ENCODE measurements at places on chromosomes 11 and 22.

- DNase-seq: no peak
These were observed 1166.5 kb downstream of the LRRC4C start for GRCh38 chr11:40292721-40293508.

GRCh38 chr11:130710497-130711012 is 205.7 kb downstream of the SNX19 start:
- no peak for DNase-seq

DNA sequence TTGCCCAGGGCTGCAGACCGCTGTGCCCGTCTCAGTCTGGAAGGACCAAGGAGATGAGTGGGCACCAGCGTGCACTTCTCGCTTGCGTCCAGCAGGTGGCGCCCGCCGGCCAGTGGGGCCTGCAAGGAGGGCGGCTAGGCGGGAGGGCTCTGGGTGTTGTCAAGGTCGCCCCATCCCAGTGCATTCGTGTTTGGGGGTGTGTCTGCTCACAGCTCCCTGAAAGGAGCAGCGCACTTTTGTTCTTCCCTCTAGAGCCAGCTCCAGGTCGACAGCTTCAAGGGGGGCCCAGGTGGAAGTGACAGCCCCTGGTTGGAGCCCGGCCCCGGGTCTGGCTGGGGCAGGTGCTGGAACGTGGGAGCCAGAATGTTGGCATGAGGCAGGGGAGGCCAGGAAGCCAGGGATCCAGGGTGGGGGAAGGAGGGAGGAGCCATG is 23.4 kb upstream of the MPPED1 start:
- DNase-seq: peak; percentile 77

DNA sequence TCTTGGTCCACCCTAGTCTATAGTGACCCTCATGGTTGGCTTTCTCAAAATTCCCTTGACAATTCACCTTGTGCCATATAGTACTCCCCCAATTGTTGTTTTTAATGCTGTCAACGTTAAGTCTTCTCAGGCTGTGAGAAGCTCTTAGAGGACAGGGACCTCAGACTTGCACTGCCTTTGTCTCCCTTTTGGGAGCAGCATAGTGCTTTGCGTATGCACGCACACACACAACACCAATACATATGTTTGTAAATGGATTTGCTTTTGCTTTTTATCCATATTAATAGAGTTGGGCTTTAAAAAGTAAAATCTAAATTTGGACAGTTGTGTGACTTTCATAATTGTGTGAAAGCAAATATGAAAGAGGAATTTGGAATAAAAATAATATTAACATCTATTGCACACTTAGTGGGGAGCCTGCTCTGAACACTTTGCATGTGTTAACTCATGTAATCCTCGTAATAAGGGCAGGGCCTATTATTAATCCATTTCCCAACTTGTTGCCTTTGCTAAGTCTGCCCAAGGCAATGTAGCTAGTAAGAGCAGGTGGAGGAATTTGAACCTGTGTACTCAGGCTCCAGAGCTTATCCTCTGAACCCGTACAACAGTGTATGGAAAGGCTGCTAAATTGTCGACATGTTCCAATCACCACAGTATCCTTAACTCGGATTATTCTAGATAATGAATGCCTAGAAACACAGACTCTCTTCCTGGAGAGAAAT is 257.7 kb upstream of the NARS2 start:
- DNase-seq: no peak

DNA sequence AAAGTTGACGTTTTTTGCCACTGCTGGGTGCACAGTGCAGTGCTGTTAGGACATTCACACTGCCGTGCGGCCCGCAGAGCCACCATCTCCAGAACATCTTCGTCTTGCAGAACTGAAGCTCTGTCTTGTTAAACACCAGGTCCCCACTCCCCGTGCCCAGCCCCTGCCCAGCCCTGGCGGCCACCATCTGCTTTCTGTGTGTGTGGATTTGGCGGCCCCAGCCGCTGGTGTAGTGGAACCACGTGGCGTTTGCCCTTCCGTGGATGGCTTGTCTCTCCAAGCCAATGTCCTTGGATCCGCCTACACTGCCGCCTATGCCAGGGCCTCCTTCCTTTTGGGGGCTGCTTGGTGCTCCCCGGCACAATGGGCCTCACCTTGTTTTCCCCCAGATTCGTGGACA is 8.2 kb upstream of the MUC5AC start:
- no peak for DNase-seq

GRCh38 chr11:92907671-92908070 is 61.8 kb upstream of the MTNR1B start:
- no peak for DNase-seq

DNA sequence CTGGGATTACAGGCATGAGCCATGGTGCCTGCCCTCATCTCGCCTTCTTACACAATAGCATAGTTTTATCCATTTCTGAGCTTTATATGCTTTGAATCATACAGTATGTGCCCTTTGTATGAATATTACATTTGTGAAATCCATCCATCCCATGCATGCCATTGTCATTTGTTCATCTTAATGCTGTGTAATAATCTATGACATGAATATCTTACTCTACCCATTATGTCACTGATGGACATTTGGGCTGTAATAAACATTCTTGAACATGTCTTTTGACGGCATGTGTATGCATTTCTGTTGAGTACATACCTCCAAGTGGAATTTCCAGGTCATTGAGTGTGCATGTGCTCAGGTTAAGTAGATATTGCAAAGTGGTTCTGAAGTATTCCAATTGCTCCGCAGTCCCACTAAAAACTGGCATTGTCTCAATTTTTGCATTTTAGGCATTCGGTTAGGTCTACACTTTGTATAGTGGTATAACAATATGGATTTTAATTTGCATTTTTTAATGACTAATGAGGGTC is 339.3 kb upstream of the SYN3 start:
- DNase-seq: no peak

DNA sequence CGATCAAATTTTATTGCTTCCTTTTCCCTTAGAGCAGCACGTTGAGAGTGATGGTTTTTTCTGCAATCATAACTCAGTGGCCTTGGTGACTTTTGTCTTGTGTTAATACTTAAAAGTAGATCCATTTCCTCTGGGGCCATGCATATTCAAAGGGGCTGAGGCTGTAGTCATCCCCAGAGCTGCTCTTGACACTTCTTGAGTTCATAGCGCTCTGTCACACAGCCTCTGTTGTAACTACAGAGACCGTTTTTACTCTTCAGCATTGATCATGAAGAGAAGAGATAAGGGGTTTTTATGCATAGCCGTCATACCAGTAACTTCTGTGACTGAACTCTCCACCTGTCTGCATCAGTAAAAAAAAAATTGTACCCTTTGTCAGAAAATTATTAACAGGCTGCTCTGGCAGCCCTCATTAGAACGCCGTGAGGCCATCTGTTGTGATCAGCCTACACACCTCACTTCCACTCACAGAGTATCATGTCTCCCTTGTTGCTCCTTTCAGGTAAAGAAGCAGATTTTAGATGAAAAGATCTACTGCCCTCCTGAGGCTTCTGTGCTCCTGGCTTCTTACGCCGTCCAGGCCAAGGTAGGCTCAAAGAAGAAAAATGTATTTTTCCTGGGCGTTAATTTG is 38.4 kb downstream of the NF2 start:
- DNase-seq: peak; percentile 21

DNA sequence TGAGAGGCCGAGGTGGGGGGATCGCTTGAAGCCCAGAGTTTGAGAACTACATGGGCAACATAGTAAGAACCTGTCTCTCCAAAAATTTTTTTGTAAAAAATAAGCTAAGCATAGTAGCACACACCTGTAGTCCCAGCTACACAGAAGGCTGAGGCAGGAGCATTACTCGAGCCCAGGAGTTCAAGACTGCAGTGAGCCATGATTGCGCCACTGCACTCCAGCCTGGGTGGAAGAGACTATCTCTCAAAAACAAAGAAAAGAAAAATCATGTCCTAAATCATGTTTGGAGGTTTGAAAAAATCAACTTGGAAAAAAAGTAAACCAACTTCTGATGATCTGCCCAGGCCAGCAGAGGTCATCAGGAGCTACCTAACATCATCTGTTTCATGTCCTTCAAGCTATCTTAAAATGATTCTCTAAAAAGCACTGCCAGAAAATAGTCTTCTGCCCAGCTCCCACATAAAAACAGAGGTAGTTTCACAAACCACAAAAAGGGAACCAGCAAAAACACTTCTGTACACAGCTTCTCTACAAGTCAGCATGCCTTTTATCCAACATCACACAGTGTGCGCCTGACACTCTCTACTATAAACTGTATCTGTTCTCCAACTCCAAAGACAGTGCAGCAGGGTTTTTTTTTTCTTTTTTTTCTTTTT is 165.0 kb downstream of the SOX6 start:
- DNase-seq: no peak

GRCh38 chr11:47863189-47863897 is 15.2 kb upstream of the NUP160 start:
- no peak for DNase-seq

GRCh38 chr11:109435121-109435742 is 13.2 kb downstream of the C11orf87 start:
- no peak for DNase-seq

- no peak for DNase-seq
These were observed 37.5 kb upstream of the HEPHL1 start for GRCh38 chr11:93983542-93984195.

GRCh38 chr11:94193288-94193687 is 64.6 kb downstream of the PANX1 start:
- no peak for DNase-seq

- no peak for DNase-seq
These were observed 58.0 kb downstream of the ARFGAP3 start for GRCh38 chr22:42799061-42799460.

- no peak for DNase-seq
These were observed 5.1 kb upstream of the MYRF start for GRCh38 chr11:61747192-61747966.

DNA sequence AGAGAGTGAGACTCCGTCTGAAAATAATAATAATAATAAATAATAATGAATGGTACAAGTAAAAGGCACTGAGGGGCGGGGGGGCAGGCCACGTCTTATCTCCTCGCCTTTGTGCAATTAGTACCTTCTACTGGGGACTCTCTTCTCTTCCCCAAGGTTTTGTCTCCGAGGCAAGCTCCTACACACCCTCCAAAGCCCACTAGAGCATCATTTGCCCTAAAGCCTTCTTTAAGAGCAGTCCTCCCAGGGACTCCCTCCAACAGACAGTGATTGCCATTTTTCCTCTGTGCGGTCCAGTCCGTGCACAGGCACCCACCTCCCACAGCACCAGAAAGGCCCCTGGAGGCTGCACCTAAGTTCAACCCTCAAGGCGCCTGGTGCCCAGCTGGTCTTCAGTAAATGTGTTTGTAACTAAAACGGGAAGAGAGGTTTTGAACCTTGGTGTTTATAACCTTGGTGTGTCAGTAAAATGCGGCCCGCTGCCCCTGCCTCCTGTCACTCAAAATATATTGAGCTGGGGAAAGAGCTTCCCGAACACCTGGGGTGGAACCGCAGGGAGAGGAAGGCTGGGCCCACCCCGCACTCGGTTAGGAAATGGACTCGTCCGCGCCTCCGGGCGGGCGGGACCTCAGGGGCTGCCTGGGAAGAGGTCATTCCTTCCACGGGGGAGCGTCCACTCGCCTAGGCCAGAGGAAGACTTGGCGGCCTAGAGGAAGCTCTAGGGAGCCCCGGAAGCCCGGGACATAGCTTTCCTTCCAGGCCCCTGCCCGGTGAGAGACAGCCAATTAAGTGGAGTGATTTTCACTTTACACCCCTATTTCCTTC is 4.7 kb upstream of the KDELR3 start:
- DNase-seq: no peak

DNA sequence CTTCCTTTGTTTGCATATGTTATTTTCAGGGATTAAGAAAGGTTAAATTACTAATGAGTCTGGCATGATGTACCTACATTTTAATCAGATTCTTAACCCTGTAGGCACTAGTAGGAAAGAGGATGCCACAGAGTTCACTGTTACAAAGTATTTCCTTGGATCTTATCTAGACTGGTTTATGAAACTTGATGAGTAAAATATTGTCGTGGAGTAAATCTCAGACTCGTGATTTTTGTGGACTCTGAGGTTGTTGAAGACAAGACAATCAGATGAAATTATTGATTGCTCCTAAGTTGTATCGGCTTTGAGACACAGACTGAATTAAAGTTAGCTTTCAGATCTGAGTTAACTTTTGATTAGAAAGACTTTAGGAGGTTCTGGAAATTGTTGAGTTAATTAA is 6.0 kb downstream of the KMT2A start:
- no peak for DNase-seq

DNA sequence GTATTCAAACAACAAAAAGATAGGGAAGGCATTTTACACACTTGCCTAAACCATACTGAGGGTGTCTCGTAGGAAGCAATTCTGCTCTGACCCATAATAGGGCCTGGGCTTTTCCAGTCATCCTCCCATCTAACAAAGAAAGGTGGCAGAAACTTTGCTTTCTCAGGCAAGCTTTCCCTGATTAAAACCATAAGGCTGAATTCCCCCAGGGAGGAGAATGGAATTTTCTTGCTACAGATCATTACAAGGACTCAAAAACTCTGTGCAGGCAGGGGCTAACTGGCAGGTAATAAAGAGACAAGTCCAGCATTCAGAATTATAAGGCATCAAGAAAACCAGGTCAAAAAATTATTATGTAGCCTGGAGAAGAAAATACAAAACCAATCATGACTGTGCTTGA is 90.4 kb downstream of the RBFOX2 start:
- no peak for DNase-seq

- peak; percentile 3 for DNase-seq
These were observed 451.2 kb downstream of the INSC start for GRCh38 chr11:15565880-15566279.

- no peak for DNase-seq
These were observed 13.1 kb downstream of the ADM start for GRCh38 chr11:10317776-10318526.

DNA sequence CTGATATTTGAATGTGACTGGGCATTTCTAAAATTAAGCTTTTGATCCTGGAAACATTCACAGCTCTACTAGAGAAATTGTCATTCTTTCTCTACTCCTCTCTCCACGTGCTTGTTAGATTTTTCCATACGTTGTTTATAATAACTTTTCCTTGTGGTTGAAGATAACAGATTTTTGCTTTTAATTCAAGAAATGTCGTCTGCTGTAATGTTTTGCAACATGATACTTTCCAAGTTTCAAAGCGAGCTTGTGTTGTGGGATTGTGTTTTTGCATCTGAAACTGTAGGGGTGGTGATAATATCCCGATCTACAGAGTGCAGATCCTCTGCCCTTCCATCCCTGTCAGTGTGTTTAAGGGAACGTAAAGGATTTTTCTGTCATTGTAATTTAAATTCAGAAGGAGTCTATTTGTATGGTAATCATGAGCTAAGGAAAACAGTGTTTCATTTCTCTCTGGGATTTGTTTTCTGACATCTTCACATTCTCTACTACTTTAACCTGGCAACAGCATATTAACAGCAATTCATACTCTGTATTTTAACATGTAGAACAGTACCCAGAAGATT is 321.4 kb downstream of the FAT3 start:
- DNase-seq: no peak

All from NCI-H1694 (cell line).